ENCODE measurements at places on chromosomes 7 and 10.
A peak's percentile ranks its signal among the peaks of the same experiment; 100 is the strongest.

DNA sequence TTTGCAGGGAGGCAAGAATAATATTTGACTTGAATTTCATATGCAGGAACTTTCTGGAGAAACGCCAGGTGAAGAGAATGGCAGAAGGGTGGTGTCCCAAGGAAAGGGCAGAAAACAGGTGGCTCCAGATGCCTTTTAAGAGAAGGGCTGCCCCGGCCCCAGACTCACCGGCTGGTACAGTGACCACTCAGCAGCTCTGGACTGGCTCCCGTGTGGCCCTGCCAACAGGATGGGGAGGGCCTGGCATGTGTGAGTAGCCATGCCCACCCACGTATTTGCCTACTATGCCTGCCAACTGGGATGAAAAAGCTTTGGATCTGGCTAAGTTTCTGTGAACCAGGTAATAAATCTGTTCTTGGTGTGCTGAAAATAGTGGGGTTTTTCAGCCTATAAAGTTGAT, 159.5 kb downstream of the PRKAG2 start:
- DNase-seq: no peak

GRCh38 chr10:29081951-29082685, 206.8 kb upstream of the LYZL1 start:
- no peak for DNase-seq

GRCh38 chr7:89621925-89622641, 532.2 kb upstream of the STEAP1 start:
- DNase-seq: no peak

DNA sequence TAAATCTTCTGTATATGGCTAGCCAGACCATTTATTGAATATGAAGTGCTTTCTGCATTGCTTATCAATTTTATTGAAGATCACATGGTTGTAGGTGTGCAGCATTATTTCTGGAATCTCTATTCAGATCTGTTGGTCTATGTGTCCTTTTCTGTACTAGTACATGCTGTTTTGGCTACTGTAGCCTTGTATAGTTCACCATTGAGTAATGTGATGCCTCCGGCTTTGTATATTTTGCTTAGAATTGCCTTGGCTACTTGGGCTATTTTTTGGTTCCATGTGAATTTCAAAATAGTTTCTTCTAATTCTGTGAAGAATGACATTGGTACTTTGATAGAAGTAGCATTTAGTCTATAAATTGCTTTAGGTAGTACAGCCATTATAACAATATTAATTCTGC, 1187.2 kb downstream of the XPNPEP1 start:
- DNase-seq: no peak

DNA sequence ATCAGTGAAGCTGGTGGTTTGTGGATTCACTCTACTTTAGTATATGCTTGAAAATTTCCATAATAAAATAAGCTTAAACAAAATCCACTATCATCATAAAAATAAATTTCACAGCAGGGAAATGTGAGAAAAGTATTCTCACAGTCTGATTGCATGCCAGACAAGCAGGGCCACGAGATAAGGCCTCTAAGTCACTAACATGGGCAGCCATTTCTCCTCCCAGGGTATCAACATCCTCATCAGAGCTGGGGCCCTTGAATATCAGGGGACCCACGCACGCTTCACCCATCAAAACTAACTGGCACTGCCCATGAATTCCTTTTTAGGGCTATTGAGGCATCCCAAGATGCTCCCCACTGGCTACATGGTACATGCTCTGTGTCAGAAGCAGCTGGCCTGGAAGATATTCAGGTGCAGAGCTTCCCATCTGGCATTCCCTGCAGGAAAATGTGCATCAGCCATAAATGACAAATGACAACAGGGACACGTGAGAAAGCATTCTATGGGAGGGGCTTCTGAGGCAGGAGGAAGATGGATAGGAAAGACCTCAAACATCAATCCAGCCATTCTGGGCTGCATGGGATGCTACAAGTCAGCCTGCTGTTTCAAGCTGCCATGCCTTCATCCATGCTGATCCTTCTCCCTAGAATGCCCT, 17.4 kb downstream of the CCDC6 start:
- no peak for DNase-seq

DNA sequence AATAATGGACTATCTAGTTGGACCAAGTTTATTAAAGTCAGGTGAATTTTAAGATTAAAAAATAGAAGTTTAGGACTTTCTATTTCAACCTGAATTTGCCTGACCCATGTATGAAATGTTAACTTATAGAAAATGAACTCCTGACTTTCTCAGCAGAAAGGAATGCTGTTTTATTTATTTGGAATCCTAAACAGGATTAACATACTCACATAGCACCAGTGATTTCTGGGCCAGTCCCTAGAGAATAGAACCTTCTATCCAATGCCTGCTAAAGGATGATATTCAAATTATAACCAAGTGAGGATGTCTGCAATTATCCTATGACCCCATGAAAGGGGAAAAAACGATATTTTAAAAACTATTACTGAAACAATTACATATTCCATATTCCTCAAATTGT, 148.8 kb downstream of the CHRM2 start:
- DNase-seq: no peak

DNA sequence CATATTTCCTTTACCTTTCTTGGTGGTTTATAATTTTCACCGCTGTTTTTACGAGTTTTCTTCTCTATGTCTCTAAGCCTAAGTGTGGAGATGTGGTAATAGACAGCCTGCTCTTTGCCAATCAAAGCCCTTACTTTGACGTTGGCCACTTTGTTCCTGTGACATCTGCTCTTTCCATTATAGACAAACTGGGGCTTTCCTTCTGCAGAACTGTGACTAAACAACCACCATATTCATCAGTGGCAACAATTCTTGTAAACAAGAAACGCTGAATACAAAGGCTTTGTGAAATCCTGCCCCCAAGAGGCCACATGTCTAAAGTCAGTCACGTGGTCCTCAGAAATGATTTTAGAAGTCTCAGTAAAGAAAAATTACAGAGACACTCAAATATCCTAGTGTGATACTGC, 59.6 kb upstream of the CAPZA2 start:
- no peak for DNase-seq

DNA sequence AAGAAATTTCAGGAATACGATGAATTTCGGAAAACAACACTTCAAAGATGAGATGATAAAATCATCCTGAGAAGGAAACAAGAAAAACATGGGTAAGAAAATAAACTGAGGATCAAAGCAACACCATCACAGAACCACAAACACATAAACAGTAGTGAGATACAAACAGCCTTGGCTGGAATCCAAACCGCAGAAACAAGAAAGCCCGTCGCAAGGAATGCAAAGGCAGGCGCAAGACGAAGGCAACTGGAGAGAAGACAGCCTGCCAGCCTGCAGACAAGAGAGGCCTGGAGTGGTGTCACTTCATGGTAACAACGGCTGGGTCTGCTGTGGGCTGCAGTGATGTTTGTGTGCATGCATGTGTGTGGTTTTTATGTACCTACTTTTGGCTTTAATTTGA, 61.8 kb upstream of the DRGX start:
- no peak for DNase-seq

DNA sequence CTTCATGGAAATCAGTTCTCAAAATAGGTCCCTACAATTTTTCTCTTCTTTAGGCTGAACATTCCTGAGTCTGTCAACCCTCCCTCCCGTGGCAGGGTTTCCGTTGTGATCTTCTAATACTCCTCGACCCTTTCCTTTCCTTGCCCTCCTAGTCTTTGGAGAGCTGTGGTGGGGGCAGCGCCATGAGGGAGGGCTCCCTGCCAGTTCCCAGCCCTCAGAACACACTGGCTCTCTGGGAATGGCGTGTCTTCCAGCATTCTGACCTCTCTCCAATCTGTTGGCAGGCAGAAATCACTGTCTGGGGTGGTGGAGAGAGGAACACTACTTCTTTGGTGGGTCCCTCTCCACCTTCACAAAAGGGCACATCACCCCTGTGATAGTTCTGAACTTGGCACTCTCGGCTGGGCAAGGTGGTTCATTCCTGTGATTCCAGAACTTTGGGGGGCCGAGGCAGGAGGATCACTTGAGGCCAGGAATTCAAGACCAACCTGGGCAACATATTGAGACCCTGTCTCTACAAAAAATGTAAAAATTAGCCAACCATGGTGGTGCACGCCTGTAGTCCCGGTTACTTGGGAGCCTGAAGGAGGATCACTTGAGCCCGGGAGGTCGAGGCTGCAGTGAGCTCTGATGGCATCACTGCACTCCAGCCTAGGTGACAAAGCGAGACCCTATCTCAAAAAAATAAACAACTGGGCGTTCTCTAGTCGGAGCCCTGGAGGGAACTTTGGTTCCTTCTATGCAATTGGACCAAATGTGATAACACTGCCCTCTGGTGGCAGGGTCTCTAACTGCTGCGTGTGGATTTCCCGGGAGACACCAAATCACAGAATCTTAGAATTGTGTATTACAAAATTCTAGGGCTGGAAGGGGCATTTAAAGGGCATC, 13.1 kb upstream of the ARPC1A start:
- DNase-seq: peak; percentile 78

- no peak for DNase-seq
Measured at GRCh38 chr10:118922226-118922625, 107.3 kb upstream of the NANOS1 start.

DNA sequence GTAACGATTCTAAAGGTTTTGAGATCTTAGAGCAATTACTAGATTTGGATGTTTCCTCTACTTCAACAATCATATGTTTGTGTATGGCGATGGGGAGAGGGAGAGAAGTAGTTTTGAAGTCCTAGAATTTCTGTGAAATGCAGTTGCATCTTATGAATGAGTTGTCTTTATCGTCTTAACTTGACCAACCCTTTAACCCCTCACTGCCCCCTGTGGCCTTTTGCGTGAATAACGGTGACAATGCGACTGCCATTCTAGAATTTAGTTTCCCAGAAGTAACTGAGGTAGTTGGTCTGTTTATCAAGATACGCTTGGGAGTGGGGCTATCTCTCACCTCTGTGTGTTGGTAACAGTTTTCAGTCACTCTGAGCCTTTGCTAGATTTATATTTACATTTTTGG, 204.6 kb downstream of the HDAC9 start:
- no peak for DNase-seq

DNA sequence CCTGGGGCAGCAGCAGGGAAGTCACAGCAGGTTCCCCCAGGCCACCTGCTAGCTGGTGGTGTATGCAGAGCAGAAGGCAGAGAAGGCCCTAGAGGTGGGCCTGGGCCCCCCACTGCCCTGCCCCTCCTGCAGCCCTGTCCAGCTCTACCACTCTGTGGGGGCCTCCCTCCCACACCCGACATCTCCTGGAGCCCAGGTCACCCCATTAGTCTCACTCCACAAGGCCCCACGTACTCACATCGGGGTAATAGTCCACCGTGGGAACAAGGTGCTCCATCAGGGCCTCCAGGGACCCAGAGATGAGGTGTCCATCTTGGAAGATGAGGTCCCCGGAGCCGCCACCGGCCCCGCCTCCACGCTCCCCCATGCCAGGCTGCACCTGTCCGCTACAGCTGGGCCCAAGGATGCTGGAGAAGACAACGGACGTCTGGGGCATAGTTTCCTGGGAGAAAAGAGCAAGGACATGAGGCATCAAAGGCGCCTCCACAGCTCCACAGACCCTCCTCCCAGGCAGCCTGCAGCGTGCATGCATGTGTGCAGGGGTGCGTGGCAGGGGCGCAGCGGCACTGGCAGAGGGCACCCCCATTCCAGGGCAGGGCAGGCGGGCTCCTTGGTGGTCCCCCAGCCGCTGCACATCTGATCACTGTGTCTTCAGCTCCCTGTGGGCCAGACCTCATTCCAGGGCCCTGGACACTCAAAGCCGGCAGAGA, 61.0 kb downstream of the RASGEF1A start:
- no peak for DNase-seq

DNA sequence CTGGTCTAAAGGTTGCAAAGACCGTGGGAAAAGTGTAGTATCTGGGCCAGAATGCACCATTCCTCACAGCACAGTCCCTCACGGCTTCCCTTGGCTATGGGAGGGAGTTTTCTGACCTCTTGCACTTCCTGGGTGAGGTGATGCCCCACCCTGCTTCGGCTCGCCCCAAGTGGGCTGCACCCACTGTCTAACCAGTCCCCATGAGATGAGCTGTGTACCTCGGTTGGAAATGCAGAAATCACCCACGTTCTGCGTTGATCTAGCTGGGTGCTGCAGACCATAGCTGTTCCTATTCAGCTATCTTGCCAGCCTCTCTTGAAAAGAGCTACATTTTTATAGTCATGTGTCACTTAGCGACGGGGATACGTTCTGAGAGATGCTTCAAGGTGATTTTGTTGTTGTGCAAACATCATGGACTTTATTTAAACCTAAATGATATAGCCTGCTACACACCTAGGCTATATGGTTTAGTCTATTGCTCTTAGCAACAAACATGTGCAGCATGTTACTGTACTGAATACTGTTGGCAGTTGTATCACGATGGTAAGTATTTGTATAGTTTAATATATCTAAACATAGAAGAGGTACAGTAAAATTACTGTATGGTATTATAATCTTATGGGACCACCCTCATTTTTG, 120.0 kb downstream of the PPP1R9A start:
- no peak for DNase-seq

DNA sequence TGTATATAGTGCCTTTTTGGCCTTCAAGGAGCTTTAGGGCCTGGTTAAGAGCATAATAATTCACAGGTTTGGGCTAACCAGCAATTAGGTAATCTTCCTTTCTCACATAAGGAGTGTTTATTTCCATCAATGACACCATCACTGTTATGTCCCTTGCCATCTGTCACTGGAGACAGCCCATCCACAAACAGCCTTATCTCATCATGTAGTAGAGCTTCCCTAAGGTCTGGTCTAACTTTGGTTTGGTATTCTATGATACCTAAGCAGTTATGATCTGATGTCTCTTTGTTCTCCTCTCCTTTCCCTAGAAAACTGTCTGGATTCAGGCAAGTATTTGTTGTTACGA, 26.4 kb downstream of the MAPK8 start:
- DNase-seq: no peak

DNA sequence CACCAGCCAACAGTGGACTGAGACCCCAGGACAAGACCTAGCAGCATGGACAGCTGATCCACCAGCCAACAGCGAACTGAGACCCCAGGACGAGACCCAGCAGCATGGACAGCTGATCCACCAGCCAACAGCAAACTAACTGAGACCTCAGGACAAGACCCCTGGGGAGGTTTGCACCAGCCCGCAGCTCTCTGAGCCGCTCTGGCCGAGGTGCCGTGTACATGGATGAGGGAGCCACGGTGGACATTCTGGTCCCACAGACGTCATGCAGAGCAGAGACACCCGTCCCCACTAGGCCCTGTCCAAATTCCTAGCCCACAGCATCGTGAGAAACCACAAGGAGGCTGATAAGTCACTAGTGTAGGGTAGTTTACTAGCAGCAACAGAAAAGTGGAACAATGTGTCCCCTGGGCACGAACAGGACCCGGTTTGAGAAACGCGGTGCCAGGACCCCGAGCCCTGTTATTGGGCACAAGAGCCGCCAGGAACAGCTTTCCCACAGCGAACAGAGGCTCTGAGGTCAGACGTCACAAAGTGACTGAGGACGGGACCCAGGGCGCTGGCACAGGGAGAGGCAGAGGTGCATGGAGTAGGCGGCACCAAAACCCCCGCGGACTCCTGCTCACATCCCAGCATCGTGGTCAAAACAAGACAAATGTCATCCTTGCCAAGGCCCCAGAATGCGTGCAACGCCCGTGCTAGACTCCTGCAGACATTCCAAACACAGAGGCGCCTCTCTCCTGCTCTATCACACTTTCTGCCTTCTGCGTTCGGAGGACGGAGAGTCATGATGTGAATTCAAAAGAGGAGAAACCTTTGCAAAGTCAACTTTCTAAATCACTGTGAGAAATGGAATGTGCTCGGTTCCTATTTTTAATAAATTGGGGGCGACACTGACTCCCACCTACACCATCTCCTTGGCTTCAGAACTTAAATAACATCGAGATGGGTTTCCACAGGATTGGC, 8.1 kb downstream of the STK32C start:
- no peak for DNase-seq

- no peak for DNase-seq
Measured at GRCh38 chr10:37812290-37812689, 45.1 kb downstream of the ZNF248 start.

GRCh38 chr10:24249829-24250415, 41.0 kb downstream of the KIAA1217 start:
- DNase-seq: no peak

All from CD8-positive, alpha-beta memory T cell (primary cell).